ENCODE measurements at places on chromosomes 1 and 21.

- DNase-seq: no peak
These were observed 63.2 kb downstream of the SSBP3 start for GRCh38 chr1:54342742-54343687.

DNA sequence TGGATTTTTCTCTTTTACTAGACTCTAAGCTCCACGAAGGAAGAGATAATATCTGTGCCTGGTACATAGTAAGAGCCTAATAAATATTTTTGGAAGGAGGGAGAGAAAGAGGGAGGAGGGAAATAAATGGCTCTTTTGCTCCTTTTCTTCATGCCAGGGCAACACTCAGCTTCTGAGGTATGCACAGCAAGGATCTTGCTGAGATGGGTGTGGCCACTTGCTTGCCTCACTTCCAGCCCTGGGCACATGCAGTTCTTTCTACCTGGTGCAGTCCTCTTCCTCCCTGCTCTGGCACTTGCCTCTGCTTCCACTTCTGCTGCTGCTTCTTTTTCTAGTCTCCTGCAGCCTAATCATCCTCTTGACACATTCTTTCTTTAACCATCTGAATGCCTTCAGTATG is 148.1 kb downstream of the FGGY start:
- DNase-seq: no peak

DNA sequence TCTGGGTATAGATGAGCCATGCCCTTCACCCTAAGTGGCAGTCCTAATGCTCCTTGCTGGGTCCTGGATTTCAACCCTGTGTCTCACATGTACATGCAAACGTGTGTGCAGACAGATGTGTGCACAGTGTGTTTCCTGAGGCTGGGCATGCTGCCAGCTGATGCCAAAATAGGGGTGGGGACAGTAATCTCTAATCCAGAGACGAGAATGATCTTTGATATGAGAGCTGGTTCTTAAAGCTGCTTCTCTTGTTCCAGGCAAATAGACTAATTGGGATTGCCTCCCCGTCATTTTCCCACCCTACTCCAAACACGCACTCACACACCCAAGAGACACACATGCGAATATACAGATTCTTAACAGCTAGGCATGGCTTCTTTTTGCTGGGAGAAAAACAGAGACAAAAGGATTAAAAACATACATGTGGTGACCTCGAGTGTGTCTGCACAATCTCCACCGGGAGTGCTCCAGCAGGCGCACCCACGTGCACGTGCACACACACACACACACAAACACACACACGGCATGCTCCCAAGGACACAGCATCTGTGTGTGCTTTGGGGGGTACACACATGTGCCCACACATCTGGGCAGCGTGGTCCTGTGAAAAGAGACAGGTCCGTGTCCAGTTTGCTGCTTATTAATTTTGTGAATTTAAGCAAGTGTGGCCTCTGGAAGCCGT is 102.1 kb upstream of the ZBTB40 start:
- no peak for DNase-seq

GRCh38 chr1:167426716-167427115 is 91.6 kb downstream of the CD247 start:
- DNase-seq: no peak

DNA sequence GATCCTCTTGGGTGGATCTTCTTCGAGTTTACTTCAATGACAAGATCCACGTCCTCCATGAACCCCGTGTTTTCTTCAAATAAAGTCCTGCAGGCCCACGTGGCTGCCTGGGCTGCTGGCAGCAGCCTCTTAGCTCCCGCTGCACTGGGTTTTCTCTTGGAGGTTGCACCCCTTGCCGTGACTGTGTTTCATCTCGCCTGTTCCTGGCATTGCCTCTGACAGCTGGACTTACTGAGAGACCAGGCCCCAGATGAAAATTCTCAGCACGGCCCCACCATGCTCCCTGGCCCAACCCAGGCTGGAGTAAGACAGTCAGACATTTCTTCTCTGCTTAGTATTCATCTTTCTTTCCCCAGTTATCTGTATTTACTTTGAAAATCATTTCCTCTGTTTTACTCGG is 274.8 kb upstream of the RUNX1 start:
- DNase-seq: no peak

DNA sequence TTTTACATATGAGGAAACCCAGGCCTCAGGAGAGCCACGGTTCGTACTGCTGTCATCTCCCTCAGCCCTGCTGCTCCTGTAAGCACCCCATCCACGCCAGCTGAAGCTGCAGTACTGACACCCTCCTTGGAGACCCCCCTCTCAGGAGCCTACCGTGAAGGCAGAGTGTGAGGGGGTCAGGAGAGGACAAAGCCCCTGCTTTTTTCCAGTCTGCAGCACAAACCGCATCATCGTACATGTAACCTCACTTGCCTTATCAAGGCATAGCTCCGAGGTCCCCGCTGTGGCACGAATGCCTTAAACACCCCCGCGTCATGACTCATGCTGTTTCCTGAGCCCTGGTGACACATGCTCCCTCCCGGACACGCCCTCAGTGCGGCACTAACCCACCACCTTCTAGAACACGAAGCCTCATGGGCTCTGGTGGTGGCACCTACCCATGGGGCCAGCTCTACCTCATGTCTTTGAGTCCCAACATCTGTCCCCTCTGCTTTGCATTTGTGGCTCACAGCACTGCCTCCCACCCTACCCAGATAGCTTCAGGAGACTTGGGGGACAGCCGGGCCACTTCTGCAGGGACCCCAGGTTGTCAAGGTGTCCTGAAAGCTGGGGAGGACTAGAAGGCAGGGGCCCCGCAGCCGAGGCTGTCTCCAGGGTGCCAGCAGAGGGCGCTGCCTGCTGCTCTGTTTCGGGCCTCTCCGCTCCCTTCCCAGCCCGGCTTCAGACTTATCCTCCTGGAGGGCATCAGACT is 4.9 kb downstream of the SH3BGRL3 start:
- peak; percentile 92 for DNase-seq

DNA sequence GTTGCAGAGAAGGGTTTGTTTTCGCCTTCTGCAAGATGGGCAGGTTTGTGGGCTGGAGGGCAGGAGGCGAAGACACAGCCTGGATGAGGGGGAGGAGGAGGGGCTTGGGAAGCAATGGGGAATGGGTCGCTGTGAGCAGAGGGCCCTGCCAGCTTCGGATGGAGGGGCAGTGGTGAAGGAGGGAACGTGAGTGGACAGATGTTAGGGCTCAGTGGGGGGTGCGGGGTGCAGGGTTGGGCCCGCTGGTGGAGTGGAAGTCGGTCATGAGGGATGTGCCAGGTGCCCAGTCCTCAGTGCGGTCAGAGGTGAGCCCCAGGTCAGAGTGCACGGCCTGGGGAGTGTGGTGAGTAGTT is 55.5 kb upstream of the ABCG1 start:
- no peak for DNase-seq

GRCh38 chr1:70072231-70072751 is 133.1 kb downstream of the LRRC40 start:
- DNase-seq: no peak

GRCh38 chr1:151175863-151176262 is at the start of gene TMOD4:
TSS of gene TMOD4 (minus strand) at chr1:151175981. CDS start at chr1:151174875, 1,106 bp downstream.
- no peak for DNase-seq
